GM19239 (cell line): ENCODE measurements at places on chromosomes 6 and 20.

GRCh38 chr6:53309059-53309900 lies 39.5 kb downstream of the ELOVL5 start:
- DNase-seq, result peak; percentile 35

DNA sequence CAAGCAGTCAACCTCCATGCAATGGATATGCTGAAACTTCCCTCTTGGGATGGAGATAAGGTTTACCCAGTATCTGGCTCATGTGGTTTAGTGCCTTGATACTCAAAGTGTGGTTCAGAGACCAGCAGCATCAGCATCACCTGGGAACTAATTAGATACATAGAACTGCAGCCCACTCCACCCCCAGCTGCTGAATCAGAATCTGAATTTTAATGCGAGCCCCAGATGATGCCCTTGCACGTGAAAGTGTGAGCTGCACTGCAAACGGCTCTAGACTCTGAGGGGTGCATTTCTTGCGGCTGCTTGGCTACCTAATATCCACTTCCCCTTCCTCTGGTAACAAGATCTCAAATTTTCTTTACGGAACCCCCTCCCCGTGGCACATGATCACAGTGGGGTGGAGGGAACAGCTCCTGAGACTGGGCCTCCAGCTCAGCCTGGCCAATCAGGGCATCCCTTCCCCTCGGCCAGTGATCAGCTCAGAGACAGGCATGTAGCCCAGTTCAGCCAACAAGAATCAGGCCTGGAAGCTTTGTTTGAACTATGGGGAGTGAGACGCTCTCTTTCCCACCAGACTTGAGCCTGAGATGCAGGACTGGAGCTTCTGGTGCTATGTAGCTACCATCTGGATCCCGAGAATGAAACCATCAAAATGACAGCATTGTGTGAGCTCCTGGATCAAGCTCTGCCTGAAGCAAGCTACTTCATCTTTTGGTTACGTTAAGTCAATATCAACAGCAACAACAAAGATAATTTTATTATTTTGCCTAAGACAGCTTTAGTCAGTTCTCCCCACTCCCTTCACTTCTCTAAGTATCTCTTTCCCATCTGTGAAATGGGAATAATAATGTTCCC lies 12.8 kb downstream of the KCNK15 start:
- no peak for DNase-seq

- no peak for DNase-seq
These were observed 678.1 kb downstream of the KIF16B start for GRCh38 chr20:15895126-15895525.

GRCh38 chr20:19688031-19688806 lies 69.8 kb upstream of the RIN2 start:
- no peak for DNase-seq

GRCh38 chr20:6232436-6232835 lies 109.6 kb upstream of the FERMT1 start:
- DNase-seq, result no peak

DNA sequence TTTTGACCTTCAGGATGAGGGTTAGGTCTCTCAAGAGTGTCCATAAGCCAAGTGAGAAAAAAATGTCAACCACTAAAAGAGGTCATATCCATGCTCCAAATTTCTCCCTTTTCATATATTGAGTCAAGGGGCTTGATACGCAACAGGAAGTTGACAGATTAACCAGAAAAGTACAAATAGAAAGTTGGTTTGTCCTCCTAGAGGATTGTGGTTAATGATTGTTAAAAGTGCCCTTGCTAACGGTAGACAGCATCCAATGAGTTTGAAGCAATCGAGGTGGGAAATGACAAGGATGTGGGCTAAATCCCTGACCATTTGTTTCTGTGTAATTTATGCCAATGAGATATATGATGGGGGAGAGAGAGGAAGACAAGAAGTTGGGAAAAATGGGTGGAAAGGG lies 18.1 kb upstream of the HBS1L start:
- no peak for DNase-seq

- DNase-seq, result no peak
These were observed 18.9 kb upstream of the SLC22A2 start for GRCh38 chr6:160277546-160277945.

DNA sequence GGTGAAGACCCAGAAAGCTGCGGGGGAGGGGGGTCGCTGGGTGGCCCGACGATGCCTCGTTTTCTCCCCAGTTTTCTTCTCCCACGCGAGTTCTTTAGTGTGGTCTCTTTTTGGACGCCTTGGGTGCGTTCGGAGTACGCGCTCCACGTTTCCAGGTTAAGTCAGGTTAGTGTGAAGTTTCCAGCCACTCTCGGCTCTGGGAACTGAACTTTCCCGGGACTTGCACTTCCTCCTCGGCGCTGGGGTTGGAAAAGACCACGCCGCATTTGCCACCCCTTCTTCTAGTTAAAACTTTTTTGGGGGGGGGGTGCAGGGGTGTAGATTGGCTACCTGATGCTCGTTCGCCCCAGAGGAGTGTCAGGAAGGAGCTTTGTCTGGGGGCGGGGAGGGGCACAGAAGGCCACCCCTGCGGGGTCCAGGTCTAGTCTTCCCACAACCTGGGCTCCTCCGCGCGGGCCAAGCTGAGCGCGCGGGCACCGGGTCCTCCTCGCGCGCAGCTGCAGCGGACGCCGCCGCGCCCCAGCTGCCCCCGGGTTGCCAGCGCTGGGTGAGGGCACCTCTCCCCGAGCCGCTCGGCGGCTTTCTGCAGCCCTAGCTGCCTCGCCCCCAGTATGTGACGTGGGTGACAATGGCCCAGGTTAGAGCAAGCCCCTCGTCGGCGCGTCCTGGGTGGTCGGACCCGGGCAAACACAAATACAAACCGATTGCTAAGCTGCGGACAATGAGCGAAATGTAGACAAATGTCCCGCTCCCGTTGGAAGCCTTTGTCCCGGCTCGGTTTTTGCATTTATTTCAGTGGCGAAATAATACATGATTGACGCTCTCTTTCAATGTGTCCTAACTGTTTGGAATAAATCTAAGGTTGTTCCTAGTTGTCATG lies 1.7 kb upstream of the NKX2-2 start:
- no peak for DNase-seq

DNA sequence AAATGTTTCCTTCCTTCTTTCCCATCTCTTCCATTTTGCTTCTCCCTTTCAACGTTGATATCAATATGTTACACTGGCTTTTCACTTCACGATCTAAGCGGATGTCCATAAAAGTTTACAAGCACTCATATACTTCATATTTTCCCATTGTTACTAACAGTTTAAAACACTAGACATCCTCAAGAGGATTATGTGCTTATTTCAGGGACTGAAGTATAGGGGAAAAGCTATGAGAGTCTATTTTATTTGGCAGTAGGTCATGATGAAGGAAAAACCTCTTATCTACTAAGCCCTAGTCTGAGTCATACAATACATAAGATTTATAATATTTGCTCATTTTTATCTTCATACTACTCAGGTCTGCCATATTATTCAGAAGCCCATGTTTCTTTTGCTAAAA lies 20.6 kb upstream of the EPB41L2 start:
- DNase-seq, result no peak

DNA sequence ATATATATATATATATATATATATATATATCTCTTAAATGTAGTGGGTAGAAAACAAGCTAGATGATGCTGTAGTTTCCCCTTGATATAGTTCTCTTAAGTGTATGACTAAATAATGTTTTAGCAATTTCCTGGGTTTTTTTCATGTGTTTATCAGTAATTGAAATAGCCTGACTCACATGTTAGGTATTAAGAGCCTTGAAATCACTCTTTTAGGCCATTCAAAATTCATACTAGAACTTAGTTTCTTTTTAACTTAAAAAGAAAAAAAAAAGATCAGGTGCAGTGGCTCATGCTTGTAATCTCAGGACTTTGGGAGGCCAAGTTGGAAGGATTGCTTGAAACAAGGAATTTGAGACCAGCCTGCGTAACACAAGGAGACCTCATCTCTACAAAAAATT lies 44.1 kb downstream of the NKX2-4 start:
- DNase-seq, result no peak

DNA sequence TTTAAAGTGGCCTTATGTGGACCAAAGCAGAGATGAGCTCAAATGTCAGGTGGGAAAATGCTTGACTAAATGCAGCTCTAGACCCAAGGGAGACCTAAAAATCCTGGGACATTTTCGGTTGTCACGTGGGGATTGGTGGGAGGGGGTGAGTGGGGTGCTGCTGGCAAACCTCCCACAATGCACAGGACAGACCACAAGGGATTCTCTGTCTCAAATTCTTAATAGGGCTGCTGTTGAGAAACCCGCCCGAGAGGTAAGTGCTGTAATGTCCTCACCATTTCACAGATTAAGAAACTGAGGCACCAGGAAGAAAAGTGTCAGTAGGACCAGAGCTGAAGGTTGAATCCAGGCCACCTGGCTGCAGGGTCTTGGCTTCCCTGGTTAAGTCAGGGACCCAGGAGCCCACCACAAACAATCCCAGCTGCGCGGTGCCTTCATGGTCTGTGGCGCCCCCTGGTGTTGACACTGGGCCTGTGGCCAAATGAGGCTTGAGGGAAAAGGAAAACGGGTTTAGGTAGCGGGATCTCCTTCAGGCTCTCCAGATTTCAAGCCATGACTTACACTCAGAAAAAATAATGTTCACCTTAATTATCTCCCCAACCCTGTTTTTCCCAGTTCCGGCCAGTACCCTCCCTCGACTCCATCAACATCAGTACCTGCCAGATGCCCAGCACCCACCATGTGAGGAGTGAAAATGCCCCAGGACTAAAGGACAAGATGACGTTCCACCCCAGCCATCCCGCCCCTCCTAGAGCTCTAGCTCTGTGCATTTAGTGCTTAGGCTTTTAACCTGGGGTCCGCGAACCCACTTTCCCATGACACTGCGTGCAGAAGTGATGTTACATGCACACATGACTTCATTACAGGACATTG lies 7.2 kb downstream of the HLA-G start:
- no peak for DNase-seq

DNA sequence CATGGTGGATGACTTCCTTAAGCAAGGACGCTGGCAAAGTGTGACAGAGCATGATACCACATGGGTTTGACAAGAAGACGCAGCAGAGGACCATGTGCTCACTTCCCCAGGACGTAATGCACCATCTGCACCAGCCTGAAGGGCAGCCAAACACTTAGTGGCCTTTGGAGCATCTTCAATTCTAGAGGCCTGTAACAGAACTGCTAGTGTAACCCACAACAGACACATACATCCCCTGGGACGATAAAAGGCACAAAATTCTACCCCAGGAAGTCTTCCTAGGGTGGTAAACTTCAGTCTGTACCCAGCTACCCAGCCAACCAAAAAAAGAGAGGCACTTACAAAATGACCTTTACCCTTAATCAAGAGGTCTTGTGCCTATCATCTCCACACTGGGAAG lies 9.2 kb upstream of the CPNE1 start:
- DNase-seq, result no peak

DNA sequence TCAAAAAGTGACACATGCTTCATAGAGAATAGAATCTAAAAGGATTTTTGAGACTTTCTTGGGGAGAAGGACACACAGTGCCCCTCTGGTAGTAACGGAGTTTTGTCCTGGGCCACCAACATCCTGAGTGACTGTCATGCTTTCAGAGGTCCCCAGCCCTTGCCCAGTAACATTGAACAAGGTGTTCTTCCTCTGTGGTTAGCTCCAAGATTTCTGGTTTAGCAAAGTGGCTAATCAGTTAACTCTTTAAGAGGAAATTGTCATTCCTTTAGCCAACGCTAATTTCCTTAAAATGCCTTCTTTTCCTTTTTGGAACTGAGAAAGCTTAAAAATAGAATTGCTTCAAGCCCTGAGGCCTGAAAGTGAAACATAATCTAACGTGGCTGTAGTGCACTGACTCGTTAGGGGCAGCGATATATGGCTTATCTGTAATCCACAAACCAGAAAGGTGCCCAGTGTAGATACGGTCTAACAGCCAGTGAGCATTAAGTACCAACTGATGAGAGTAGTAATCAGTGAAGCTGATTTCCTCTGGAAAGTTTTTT lies 7.8 kb downstream of the E2F3 start:
- DNase-seq, result peak; percentile 26

DNA sequence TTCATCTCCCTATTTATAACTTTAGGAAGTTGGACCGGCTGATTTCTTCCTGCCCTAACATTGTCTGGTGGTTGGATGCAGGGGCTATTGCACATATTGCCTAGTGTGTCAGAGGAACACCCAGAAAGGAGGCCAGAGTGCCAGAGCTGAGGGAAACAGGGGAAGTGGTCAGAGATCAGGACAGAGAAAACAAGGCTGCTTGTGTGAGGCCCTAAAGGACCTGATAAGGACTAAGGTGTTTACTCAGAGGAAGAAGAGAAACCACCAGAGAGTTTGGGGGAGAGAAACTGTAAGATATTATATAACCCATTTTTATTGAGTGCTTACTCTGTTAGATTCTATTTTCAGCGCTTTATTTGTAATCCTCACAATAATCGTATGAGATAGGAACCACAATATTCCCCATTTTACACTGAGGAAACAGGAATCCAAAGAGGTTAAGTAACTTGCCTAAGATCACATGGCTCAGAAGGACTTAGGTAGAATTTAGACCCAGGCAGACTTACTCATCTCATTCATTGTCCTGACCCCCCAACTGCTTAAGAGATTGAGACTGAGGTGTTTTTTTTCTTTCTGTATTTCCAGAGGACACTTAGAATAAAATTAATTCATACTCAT lies 54.0 kb upstream of the REV3L start:
- no peak for DNase-seq

- no peak for DNase-seq
These were observed 2.6 kb upstream of the MUC22 start for GRCh38 chr6:31007694-31008093.

DNA sequence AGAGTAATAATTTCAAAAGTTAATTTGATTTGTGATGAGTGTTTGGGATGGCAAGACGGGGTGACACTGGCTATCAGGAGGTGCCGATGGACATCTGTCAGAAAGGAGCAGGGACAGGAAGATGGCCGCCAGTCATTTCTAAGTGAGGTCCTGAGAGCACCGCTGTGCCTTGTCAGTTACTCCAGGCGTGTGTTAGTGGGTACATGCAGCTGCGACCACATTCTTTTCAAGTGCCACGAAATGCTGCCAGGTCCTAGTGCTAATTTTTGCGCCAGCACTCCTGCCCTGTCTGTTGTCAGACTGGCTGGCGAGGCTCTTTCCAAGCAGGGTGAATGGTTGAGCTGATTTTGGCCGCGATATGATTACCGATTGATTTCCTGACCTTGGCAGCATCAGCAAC lies 64.6 kb upstream of the INSM1 start:
- DNase-seq, result no peak

GRCh38 chr6:163753430-163753829 lies 338.9 kb downstream of the QKI start:
- no peak for DNase-seq

GRCh38 chr6:7848229-7848628 lies 62.4 kb downstream of the TXNDC5 start:
- no peak for DNase-seq

GRCh38 chr20:38023181-38024001 lies 9.9 kb downstream of the TTI1 start:
- DNase-seq, result no peak

GRCh38 chr20:51800872-51801121 lies 1.5 kb downstream of the SALL4 start:
- DNase-seq, result no peak

GRCh38 chr6:100468016-100468622 lies 3.4 kb upstream of the SIM1 start:
- DNase-seq, result no peak
